Epithelial cell of esophagus (primary cell): ENCODE measurements at places on chromosomes 2 and 18.

GRCh38 chr2:228699400-228699799, 517.9 kb upstream of the SPHKAP start:
- DNase-seq = peak; percentile 14

- no peak for DNase-seq
Measured at GRCh38 chr2:191959209-191959608, 112.3 kb upstream of the CAVIN2 start.

DNA sequence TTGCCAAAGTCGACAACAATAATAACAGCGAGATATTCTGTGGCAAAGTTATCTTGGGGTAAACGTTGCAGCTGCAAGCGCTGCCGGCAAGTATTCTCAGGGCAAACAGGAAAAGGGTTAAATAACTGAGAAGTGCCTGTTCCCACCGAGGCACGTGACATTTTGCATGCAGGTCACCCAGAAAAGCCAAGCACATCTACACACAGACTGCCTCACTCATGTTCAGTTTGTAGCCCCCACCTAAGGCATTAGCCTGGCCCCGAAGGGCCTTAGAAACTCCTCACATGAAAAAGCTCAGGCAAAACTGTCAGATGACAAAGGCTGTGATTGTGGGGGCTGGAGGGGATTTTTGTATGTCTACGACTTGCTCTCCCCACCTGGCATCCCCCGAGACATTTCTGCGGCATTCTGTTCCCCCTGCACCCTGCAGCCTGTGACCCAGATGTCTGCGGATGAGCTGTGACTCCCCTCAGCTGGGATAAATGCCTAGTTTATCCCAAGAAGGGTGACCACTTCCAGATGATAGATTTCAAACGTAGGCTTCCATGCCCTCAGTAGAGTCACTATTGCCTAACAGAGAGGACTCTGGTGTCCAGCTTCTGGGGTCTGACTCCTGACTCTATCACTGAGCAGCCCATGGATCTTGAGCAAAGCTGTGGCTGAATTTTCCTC, 215.2 kb upstream of the SIX2 start:
- DNase-seq = no peak

GRCh38 chr2:63051795-63052333, 1.2 kb downstream of the OTX1 start:
- DNase-seq = no peak

GRCh38 chr2:134120733-134121630, 132.9 kb upstream of the MGAT5 start:
- peak; percentile 69 for DNase-seq

DNA sequence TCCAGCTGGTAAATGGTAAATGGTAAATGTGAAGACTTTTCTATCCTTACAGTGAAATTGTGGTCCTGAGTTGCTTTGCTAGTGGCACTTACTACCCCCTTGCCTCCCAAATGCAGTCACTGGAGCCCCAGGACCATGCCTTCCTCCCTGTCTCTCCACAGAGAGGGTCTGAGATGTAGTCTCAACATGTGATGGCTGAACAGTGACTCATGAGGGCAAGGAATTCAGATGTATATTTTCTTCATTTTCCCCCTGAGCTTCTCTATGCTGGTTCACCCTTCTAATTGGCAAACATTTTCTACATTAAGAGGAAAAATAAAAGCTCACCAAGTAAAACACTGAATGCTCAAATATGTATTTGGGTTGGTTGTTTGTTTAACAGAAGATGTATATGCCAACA, 232.0 kb downstream of the SH3BP4 start:
- no peak for DNase-seq

- DNase-seq = peak; percentile 89
Measured at GRCh38 chr18:36176711-36177110, 10.6 kb upstream of the MOCOS start.

DNA sequence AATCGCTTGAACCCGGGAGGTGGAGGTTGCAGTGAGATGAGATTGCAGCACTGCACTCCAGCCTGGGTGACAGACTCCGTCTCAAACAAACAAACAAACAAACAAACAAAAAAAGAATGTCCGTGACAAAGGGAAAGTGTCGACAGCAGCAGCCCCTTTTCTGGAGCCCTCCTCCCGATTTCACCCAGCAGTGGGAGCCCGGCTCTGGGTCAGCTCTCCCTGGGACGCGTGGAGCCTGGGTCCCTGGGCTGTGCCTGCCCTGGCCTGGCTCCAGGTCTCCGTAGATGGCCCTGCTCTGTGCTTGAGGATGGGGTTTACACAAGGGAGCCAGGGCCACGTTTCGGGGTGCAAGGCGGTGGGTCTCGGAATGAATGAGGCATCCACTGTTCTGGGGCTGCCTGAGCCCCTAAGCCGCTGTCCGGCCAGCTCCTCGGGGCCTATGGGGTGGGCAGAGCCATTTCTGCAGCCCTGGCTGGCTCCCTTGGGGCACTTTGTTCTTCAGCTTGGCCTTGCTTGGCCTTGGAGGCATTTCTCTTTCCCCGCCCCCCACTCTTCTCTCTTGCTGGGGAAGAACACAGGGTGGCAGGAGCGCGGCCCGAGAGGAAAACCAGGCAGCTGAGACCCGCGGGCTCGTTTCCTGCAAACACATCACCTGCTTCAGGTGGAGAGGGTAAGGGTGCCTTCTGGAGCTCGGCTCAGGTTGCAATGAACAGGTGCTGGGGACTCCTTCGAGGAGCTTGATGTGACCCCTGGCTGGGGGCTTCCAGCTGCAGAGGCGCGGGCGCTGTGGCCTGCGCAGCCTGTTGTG, 29.1 kb downstream of the RTP5 start:
- no peak for DNase-seq

DNA sequence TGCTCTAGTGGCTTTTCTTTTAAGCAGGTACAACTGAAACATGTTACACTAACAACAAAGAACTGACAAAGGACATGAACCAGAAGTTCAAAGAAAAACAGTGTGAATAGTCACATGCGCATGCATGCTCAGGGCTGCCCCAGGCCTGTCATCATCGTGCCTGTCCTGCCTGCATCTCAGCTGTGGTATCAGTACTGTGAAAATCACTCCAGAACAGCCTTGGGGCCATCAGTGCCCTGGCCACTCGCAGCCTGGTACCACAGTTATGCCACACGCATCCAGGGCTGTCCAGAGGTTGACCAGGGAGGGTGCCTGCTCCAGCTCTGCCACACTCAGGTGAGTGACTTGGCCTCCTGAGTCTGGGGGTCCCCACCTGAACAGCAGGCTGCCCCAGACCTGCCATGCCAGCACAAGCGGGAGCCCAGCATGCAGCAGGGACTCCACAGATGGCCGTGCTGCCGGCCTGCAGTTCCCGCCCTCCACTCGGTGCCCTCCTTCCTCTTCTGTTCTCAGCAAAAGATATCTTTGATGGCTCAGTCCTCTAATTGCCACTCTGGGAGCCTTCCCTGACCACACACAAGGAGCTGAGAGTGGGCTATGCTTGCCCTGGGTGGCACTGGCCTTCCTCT, 12.3 kb downstream of the LIMS2 start:
- peak; percentile 25 for DNase-seq

GRCh38 chr18:27789406-27789805, 387.5 kb downstream of the CDH2 start:
- peak; percentile 97 for DNase-seq

DNA sequence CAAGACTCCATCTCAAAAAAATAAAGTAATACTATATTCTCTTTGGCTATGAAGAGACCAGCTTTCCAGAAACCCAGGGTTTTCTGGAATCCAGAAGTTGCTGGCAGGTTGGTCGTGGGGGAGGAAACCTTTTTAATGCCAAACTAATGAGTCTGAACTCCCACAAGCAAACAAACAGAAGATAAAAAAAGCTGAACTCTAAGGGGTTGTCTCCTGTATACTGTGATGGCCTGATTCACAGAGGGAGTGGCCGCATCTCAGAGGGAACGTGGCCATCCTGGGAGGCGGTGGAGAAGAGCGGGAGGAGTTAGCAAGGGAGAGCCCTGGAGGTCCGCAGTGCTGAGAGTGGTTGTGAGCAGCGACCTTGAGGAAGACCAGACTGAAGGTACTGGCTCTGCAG, 36.1 kb downstream of the LIMS1 start:
- DNase-seq = peak; percentile 64

DNA sequence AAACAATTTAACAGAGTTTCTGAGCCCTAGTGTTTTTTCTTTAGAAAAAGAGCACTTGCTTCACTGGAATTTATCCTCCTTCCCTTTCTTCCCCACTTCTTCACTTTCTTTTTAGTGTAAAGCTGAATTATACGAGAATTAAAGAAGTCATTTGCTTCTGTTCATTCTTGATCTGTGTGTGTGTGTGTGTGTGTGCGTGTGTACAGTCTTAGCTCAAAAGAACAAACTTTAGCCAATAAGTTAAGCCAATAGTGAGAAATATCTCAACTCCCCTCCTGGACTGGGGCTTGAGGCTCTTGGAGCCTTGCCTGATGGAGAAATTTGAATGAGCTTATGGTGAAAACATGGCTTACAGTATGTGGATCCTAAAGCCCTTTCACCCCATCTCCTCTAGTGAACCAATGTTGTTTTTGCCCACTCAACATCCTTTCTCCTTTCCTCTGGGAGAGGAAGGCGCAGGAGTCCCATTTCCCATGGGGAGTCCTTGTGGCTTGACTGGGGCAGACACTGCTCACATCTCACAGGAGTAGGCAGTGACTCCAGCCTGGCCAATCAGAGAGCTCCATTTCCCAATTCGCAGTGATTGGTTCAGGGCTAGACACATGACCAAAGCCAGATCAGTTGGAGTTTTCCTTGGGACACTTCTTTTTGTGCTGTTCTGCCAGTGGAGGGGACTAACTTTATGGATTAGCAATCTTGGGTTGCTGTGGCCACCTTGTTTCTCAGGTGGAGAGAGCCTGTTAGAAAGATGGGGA, 16.3 kb upstream of the MYO3B start:
- no peak for DNase-seq

DNA sequence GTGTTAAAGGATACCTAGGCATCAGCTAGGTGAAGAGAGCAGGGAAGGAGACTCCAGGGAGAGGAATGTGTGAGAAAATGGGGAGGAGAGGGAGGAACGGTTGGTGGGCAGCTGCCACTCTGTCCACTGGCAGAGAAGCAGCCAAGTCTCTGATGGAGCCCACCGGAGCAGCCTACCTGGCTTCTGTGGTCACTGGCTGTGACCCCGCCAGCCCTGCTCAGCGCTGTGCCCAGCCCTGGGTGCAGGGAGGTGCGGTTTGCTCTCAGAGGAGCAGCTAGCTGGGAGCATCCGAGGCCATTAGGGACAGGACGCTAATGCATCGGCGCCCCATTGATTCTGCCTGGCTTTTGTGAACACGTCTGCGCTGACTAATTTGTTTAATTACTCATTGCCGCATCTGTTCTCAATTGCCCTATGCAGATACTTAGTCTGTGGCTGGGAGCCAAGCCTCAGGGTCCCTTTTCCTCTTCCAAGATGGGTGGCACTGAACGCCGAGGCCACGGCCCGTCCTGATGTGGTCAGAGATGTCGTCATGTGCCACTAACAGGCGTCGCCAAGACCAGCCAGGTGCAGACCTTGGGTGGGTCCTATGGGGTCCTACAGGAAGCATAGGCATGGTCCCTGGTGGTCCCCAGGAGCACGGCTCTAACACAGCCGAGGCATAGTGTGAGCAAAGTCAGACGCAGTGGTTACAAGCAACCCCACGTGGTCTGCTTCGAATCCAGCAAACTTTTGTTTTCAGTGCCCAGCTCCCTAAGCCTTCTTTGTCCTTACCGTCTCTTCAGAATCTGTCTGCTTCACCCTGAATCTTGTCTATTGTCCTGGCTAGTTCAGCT, 82.0 kb downstream of the RRM2 start:
- DNase-seq = no peak

DNA sequence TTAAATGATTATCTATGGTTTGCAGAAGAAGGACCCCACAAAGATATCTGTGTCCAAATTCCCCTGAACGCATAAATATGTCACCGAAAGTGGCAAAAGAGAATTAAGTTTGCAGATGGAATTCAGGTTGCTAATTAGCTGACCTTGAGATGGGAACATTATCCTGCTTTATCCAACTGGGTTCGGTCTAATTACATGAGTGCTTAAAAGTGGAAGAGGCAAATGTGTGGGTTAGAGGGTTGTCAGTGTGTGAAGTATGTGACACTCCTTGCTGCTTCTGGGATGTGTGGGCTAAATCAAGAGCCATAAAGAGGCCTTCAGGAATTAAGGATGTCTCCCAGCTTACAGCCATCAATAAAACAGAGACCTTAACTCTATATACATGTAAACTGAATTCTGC, 53.5 kb downstream of the CDH19 start:
- no peak for DNase-seq

DNA sequence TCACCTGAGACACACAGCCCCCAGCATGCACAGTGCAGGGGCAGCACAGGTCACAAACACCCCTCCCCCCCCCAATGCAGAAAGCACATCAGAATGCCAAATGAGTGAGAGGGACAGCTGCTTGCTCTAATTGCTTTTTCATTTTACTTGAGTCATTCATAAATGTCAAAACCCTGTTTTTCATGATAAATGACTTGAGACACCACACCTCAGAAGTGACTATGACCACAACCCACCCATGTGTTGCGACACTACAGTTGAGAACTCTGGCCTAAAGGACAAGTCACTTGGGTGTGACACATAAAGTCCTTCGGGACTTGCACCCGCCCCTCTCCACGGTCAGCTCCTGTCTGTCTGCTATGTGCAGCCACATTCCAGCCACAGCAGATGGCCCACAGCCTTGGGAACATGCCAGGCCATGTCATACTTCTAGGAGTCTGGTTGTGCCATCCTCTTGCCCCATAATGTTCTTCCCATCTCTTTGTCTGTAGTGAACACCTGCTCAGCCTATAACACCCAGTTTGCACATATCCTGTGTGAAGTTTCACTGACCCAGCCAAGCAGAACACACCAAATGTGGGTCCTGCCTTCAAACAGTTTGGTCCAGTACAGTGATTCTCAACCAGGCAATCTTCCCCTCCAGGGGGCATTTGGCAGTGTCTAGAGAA, 30.2 kb upstream of the RIOK3 start:
- peak; percentile 83 for DNase-seq

DNA sequence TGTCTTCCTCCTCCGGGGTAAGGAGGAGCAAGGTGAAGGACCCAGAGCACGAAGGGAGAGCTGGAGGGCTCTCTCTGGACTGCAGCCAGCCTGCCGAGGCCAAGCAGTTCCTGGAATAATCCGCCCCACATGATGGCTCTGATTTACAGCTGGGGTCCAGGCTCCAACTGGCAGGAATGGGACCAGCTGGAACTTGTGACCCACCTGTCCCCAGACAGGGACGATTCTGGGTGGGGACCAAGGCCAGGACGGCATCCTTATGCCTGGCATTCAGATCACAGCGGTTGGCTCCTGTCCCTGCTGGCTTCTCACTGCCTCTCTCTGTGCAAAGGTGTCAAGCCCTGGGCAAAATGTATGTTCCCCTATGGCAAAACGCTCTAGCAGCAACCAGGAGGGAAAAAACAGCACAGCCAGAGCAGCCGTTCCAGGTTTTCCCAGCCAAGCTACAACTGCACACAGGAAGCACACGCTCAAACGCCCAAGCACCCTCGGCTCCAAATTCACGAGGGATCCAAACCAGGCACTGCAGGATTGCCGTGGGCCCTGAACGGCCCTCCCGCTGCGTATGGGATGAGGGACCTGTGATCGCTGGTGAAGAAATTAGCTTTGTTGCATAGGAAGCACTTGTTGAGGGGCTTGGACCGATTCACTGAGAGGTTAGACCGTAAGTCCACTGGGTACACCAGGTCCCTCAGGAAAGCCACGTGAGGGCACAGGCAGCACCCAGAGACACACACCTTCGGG, 35.8 kb downstream of the FAM178B start:
- DNase-seq = no peak
